ENCODE measurements at places on chromosomes 5 and 9.

DNA sequence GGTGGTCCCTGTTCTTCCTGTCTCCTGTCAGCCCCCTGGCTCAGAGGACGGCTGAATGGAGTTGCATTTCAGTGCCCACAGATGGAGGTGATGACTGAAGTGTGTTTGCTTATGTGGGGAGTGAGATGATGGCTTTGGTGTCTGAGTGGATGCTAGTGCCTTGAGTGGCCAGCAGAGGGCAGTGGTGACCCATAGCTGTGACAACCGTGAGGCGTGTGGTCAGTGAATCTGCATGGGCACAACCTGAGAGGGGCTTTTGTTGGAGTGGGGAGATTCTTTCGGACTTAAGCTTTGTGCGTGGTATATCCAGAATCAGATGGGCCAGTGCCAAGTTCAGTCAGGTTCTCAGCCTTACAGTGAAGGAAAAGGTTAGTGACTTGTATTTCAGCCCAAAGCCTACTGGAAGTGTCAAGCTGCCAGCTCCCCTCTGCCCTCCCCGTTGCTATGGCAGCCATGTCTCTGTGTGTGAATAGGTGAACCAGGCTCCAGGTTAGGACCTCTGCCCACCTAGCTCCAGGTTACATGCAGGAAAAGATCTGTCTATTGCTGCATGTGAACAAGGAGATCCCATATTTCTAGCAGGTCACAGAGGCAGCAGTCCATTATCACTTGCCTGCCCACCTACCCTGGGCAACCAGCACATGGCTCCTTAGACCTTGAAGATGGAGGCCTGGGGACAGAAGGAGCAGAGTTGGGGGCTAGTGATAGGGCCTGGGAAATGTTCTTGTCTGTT lies 14.7 kb upstream of the CXXC5 start:
- peak; percentile 78 for DNase-seq

DNA sequence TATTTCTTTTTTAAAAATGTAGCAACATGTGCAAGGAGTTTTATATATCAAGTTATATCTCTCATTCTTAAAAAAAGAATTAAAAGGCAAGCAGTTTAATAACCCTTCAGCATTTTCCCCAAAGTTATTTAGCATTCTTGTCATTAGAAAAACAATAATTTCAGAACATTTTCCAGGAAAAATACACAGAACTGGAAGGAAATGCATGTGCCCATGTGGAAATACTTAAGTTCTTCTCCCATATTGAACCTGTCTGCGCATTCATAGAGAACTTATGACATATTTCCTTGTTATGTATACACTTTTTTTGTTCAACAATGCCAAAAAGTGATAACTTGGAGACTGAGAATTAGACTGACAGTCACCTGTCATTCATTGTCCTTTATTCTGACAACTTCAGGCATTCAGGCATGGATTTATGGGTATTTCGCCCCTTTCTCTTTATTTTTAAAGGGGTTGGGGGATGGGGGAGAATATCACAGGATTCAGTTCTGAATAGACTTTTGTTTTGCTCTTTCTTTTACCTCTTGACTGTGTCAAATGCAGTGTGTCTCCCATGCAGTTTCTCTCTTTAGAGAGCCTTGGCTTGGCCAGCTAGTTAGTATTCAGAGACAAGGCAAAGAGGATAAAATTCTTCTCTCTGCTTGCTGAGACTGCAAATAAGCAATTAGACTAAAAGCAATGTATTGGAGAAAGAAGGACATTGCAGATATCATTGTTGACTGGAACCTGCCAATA lies 701.0 kb downstream of the NR2F1-AS1 start:
- DNase-seq, result no peak

GRCh38 chr5:125160787-125161502 lies 414.5 kb upstream of the ZNF608 start:
- no peak for DNase-seq

DNA sequence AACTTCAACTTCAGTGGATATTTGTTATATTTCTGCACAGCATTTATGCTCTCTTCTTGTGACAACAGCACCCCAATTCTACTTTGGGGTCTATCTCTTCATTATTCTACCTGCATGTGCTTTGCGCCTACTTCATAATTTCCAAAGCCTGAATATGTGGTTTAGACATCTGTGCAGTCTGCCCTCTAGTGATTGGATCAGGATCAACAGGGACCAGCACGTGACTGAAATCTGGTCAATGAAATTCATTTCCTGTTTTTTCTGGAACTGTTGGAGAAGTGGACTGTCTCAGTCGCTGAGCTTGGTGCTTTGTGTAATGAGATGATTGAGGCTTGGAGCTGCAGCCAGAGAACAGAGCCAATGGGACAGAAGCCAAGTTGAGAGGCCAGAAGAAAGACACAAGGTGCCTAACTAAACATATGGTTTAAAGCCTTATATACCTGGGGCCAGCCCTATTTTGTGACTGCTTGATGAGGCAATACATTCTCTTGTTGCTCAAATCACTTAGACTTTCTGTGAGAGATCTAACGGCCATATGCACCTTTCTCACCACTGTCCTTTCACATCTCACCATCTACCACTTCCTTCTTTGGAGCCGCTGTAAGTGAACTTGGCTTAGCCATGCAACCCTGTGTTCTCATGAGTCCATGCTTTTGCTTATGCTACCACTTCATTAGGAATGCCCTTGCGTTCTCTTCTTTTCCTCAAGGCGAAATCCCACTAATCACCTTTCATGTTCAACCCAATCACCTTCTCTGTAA lies 68.8 kb upstream of the PPP2R2B start:
- DNase-seq, result peak; percentile 38

DNA sequence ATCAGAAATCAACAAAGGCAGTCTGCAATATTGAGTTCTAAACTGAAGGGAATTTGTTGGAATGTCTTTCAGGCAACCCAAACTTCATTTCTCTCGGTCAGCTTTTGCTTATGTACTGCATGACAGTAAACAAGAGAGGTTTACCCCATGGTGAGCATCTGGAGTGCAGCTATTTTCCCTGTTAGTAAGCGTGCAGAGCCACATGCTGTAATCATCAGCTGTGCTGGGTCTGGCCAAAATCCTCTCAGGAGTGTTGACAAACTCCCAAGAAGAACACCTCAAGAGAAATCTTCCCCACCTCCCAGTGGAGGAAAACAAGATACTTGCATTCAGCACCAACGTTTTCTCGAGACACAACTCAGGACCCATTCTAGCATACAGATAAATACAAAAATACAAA lies 83.6 kb upstream of the ADAMTSL1 start:
- DNase-seq, result peak; percentile 64

DNA sequence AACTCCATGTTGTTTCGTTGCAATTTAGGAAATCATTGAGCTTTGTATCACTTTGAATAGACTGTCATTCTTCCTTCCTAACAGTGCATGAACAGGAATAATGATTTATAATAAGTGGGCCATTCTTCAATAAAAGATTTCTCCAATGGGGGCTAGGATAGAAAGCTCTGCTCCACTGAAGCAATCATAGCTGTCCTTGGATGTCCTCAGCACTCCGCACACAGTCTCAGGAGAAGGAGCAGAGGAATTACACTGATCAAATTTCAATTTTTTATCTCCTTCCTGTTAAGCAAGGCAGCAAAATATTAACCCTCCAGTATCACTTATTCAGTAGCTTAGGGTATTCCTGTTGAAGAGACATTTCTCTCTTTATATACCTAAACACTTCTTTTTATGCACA lies 532.7 kb upstream of the ST8SIA4 start:
- DNase-seq, result no peak

DNA sequence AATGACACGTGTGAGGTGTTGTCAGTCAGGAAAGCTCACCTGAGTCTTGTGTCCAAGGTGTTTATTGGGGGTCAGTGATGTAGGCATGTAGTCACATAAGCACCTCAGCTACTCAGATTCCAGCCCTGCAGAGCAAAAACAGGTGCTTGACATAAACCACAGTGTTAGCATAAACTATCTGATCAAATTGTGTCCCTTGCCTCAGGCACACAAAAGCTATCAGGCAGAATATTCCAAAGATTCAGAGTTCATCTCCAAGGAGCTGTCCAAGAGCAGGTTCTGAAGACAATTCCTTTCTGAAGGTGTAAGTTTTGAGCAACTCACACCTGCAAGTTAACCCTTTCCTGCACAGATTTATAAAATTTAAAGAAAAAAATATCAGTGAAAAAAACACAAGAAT lies 102.2 kb upstream of the ITGA1 start:
- DNase-seq, result no peak
